ENCODE measurements at places on chromosomes 1 and 21. TPM values are rescaled to one million over a fixed set of nuclear protein-coding genes. Genes with fewer than 3 reads are reported as not detected.

TEDDM1 gene
- total RNA-seq: not detected

- DNase-seq: no peak
Observed at GRCh38 chr21:43930074-43930847, 65.2 kb downstream of the AGPAT3 start.

PLPPR4 gene
- under 0.01 TPM for total RNA-seq

DNA sequence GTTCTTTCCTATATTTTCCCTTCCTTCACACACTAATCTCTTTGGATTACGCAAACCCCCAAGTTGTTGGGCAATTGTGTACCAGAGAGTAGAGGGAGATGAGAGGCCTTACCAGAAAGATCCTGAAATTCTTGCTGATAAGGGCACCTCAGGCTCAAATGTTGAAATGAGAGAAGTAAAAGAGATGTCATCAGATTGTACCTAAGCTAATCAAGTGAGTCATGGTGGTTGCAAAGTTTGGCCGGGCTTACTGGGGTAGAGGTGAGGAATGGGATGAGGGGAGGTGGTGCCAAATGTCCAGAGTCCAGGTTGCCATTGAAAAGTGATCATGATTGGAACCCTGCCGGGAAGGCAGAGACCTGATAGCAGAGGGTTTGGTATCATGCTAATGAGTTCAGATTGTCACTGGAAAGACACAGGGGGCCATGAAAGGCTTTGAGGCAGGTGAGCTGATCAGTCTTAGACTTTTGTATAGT is 43.1 kb downstream of the OPTC start:
- no peak for DNase-seq

DNA sequence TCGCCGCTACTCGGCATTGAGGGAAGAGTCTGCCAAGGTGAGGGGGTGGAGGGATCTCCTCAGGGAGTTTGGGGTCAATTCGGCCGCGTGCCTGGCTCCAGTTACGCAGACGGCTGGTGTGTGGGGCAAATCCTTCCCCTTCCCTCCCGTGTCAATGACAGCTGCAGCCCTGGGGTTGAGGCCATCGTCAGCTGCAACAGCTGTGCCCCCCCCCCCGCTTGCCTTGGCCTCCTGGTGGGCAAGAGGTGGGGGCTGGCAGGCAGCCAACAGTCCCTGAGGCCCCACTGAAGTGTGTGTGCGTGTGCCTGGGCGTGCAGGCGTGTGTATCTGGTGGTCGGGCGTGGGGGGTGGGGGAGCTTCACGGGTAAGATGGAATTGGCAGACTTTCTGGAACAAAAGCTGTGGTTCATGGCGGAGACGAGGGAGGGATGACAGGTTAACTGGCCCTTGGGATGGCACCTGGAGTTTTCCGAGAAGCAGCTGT is 25.6 kb downstream of the PPFIA4 start:
- no peak for DNase-seq

GRCh38 chr1:206713910-206714312 is 29.2 kb downstream of the MAPKAPK2 start:
- DNase-seq: no peak

RAB42 gene
- 13.5 TPM for total RNA-seq

TRABD2B gene
- 0.92 TPM for total RNA-seq

KCNK1 gene
- 6.3 TPM for total RNA-seq

RORC gene
- 0.17 TPM for total RNA-seq

FAM72C gene
- not detected for total RNA-seq

GRCh38 chr21:37458669-37459276 is 92.2 kb downstream of the DYRK1A start:
- DNase-seq: no peak

- no peak for DNase-seq
Observed at GRCh38 chr1:226644541-226645176, 94.4 kb downstream of the ITPKB start.

GRCh38 chr1:114718661-114719423 is 2.3 kb upstream of the NRAS start:
- DNase-seq: no peak

DNA sequence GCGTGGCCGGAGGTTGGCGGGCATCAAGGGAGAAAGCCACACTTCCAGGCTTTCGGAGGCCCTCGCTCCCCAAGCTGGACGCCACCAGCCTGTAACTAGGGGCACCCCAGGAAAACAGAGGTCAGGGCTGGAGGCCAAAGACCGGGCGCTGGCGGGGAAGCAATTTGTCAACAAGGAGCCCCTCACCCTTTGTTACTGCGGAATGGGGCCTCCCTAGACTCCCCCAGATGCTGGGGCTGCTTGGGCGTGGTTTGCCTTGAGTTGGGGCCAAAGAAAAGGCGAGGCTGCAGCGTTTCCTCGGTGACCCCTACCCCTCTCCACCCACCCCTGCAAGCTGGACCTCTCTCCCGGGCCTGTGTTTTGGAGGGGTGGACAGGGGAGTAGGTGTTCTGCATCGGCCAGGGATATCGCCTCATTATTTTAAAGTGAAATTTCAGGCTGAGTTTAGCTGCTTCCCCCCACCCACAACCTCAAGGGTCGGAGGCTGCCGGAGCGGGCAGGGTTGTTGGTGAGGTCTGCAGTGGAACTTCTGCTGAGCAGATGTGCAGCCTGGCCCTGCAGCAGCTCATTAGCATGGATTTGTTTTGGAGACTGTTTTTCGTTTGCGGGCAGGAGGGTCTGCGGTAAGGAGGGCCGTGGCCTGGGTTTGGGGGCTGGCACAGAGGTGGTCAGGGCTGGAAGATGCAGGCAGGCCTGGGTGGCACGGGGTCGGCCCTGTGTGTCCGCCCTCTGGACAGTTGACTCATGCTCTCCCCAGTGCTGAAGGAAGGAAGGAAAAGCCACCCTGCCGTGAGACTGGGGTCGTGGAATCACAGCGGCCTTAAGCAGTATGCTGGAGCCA is 1.5 kb downstream of the NBL1 start:
- DNase-seq: no peak

IL20 gene
- not detected for total RNA-seq

DNA sequence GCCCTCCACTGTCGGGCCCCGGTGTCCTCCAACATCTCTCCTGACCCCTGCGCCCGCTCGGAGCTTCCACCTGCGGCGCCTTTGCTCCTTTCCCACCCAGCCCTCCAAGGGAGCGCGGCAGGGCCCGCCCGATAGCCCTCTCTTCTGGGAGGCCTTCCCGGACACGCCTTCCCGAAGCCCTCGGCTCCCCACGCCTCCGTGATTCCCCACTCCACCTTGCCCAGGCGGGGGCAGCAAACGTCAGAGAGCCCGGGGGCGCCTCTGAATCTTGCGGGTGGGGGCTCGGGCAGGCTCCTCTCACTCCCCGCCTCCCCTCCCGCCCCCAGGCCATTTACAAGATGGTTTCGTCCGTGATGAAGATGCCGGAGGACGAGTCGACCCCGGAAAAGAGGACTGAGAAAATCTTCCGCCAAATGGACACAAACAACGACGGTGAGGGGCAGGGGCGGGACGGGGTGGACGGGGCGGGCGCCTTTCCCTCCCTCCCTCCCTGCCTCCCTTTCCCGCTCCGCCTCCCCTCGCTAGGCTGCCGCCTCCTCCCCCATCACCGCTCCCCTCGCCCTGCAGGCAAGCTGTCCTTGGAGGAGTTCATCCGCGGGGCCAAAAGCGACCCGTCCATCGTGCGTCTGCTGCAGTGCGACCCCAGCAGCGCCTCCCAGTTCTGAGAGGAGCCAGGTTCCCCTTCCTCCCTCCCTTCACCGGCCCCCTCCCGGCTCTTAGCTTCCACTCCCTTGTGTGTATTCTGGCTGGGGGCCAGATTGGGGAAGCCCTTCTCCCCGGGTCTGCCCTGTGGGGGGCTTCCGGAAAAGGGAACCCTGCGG is 7.1 kb downstream of the HPCA start:
- no peak for DNase-seq

DNA sequence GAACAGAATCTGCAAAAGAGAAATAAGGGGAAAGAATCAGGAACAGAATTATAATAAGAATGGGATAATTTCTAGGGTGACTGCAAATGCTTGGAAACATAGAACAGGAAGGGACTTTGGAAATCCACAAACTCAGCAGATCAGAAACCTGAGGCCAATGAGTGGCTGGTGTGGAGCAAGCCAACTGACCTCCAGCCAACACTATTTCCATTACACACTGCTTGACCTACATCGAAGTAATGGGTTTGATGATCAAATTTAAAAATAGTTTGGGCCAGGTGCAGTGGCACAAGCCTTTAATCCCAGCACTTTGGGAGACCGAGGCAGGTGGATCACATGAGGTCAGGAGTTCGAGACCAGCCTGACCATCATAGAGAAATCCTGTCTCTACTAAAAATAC is 284.9 kb downstream of the GRIK1 start:
- no peak for DNase-seq

DNA sequence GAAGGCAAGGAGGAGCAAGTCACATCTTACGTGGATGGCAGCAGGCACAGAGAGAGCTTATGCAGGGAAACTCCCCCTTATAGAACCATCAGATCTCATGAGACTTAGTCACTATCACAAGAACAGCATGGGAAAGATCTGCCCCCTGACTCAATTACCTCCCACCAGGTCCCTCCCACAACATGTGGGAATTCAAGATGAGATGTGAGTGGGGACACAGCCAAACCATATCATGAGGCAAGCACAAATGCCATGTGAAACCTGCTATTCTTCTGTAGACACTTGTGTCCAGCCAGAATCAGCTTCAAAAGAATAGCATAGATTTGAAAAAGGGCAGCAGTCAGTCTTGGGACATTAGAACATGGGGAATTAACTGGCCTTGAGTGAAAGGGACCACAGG is 32.2 kb upstream of the UBE2U start:
- no peak for DNase-seq

DNA sequence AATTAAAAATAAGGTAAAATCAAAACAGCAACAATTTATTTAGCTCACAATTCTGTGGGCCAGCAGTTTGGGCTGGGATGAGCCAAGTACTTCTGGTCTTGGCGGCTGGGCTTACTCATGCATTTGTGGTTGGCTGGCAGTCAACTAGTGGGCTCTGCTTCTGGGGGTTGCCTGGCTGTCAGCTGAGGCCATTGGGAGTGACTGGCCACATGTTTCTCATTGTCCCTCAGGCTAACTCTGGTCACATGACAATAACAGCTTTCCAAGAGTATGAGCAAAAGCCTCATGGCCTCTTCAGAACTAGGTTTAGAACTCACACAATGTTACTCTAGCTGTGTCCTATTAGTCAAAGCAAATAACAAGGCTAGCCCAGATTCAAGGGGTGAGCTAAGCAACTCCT is 15.6 kb upstream of the CHIA start:
- DNase-seq: no peak

- no peak for DNase-seq
Observed at GRCh38 chr1:238916828-238917227, 469.5 kb upstream of the CHRM3 start.

DNA sequence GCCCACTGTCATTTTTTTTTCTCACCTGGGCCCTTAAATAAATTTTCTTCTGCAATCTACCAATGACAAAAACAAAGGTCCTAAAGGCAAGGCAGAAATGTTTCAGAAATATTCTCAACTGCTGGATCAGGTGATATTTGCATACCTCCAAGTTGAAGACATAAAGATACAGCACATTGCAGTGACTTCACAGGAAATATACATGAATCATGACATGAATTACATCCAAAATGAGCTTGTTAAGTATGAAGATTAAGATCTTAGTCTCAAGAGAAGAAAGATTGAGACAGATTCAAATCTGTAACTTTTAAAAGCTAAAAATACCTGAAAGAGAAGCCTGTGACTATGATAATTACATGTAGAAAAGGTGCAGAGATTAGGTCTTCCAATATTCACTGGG is 207.8 kb downstream of the SIPA1L2 start:
- no peak for DNase-seq

- DNase-seq: no peak
Observed at GRCh38 chr1:22450351-22451021, 1.2 kb upstream of the ZBTB40 start.

KRTAP11-1 gene
- not detected for total RNA-seq

GRCh38 chr1:54309631-54310366 is 96.4 kb downstream of the SSBP3 start:
- DNase-seq: no peak

GRCh38 chr1:68889471-68889870 is 392.6 kb upstream of the DEPDC1 start:
- no peak for DNase-seq

- no peak for DNase-seq
Observed at GRCh38 chr21:38780879-38781278, 24.9 kb upstream of the ETS2 start.

DNA sequence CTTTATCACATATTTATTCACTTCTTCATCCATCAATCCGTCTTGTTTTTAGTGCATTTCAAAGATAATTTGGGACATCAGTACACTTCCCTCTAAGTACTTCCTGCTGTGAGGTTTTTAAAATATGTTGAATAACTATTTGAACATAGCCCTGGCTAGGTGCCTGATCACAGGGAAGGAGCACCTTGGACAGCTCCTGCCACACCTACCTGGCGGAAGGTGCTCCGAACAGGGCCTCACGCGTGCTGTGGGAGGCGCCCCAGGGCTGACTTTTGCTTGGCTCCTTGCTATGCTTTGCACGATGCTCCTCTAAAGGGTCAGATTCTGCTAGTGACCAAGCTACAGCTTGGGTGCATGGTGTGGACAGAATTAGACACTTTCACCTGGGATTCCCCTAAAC is 4.9 kb upstream of the ATXN7L2 start:
- no peak for DNase-seq

GRCh38 chr1:116762781-116763115 is 8.5 kb downstream of the CD2 start:
- DNase-seq: no peak

DNA sequence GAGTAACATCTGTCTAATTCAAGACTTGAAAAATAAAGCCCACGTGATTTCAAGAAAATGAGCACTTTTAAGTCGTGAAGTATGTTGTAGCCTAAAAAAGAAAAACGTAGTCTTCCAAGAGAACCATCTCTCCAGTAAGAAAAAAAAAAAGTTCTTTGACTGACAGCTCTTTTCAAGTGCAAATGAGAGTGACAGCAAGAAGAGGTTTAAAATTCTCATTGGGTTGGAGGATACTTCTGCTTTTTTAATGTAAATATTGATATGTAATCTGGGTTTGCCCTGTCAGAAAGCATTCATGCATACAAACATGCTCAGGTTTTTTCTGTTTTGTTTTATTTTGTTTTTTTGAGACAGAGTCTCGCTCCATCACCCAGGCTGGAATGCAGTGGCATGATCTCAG is 32.3 kb upstream of the PRDM2 start:
- DNase-seq: no peak

DNA sequence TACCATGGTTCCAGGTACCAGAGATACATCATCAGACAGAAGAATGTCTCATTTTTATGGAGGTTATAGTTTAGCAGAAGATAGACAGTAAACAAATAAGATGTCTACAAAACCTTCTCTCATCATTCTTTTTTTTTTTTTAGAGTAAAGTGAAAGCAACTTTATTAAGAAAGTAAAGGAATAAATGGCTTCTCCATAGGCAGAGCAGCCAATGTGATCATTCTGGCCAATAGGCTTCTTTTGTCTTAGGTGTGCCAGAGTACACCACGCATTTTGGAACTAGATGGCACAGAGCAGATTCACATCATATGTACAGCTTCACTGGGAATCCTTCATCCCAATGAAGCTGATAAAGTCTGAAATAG is 428.2 kb downstream of the SMYD3 start:
- no peak for DNase-seq

C1orf210 gene
- 4.8 TPM for total RNA-seq

GRCh38 chr1:9870572-9870971 is 39.5 kb downstream of the CTNNBIP1 start:
- DNase-seq: no peak

TMEM201 gene
- total RNA-seq: 9.9 TPM

Data from kidney epithelial cell (primary cell).